Psoas muscle (tissue), 8 donors: ENCODE measurements at places on chromosomes 6 and 20. TPM values are rescaled to one million over a fixed set of nuclear protein-coding genes. Genes with fewer than 3 reads are reported as not detected.

DNA sequence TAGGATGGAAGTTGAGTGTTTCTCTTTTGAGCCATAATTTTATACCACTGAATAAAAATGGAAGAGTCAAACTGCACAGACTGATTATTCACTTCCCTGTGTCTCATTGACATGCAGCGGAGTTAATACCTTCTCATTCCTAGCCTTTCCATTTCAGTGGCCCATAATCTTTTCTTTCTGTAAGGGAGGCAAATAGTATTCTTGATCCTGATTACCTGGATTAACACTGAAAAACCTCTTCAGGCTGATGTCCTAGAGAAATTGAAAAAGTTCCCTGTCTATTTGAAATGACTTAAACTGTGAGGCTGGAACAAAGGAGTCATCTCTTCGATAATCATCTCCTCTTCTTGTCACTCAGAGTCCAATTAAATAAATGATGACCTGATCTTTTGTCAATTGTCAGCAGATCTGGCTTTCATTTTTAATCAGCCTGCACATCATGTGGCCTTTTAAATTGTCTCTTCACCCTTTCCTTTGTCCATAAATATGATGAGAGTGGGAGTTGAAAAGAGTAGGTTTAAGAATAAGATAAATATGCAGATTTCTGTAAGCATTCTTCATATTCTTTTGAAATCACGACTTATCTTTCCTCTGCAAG lies 713.0 kb downstream of the EPM2A start:
- no peaks in the 10 kb centered on the region for H3K27me3 ChIP-seq
- peaks cover 9% of the 10 kb centered on the region for H3K4me1 ChIP-seq
- H3K36me3 ChIP-seq = no peaks in the 10 kb centered on the region
- H3K27ac ChIP-seq = no peak overlapping the region
- no peak for DNase-seq

GRCh38 chr20:58546756-58547622 lies 31.8 kb upstream of the APCDD1L start:
- H3K27ac ChIP-seq = no peak overlapping the region
- H3K36me3 ChIP-seq = no peaks in the 10 kb centered on the region
- no peaks in the 10 kb centered on the region for H3K4me1 ChIP-seq
- no peak overlapping the region for H3K4me3 ChIP-seq
- H3K27me3 ChIP-seq = peaks cover 6% of the 10 kb centered on the region

- peak overlapping the region; percentile 8 for H3K4me3 ChIP-seq
- no peak for DNase-seq
- H3K36me3 ChIP-seq = no peaks in the 10 kb centered on the region
- no peaks in the 10 kb centered on the region for H3K27me3 ChIP-seq
Measured at GRCh38 chr6:16754274-16754673, 7.0 kb downstream of the ATXN1 start.

- H3K36me3 ChIP-seq = no peaks in the 10 kb centered on the region
- no peaks in the 10 kb centered on the region for H3K4me1 ChIP-seq
- no peak overlapping the region for H3K4me3 ChIP-seq
- H3K27ac ChIP-seq = no peak overlapping the region
Measured at GRCh38 chr6:155398701-155399061, 57.0 kb downstream of the NOX3 start.

DNA sequence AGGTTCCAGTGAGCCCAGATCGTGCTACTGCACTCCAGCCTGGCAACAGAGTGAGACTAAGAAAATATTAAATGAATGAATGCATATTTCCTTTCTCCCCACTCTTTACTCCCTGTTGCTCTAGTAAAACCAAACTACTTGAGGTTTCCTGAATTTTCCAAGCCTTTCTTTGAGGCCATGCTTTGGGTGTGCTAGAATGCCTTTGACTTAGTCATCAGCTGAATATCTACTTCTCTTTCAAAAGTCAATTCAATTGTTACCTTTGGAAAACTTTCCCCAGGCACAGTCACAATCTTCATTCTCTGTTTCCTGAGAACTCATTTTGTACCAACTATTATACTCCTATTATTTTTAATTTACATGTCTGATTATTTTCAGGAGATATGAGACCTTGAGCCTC lies 27.5 kb upstream of the CEP85L start:
- H3K4me1 ChIP-seq = peaks cover 11% of the 10 kb centered on the region
- no peaks in the 10 kb centered on the region for H3K27me3 ChIP-seq
- no peaks in the 10 kb centered on the region for H3K36me3 ChIP-seq
- DNase-seq = no peak
- H3K4me3 ChIP-seq = no peak overlapping the region

Gene RGS17
- total RNA-seq = 0.26 TPM

Gene WFDC5
- total RNA-seq = not detected

DNA sequence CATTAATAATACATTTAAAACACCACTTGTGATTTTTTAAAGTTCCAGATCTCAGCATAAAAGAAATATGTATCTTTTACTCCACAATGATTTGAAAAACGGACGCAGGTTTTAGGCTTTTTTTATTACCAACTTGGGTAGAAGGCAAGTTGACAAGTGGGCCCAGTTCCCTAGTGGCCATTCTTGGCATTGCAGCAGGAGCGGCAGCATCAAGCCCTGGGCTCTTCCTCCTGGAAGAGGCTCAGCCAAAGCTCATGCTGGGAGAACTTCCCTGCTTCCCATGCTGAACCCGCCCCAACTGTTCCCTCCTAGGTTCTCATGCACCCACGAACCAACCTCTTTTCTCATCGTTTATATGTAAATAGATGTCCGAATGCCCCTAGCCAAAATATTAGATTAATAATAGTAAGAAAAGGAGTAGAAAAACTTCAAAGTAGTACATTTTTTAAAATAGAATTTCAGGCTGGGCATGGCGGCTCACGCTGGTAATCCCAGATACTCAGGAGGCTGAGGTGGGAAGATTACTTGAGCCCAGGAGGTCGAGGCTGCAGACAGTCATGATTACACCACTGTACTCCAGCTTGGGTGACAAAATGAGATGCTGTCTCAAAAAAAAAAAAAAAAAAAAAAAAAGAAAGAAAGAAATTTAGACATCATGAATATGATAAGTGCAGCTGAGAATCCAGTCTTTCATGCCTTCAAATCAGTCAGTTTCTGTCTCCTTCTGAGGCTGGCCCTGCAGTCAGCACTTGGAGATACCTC lies 18.2 kb upstream of the MYB start:
- H3K36me3 ChIP-seq = no peaks in the 10 kb centered on the region
- no peak for DNase-seq
- H3K4me1 ChIP-seq = no peaks in the 10 kb centered on the region
- H3K4me3 ChIP-seq = no peak overlapping the region
- no peak overlapping the region for H3K27ac ChIP-seq

DNA sequence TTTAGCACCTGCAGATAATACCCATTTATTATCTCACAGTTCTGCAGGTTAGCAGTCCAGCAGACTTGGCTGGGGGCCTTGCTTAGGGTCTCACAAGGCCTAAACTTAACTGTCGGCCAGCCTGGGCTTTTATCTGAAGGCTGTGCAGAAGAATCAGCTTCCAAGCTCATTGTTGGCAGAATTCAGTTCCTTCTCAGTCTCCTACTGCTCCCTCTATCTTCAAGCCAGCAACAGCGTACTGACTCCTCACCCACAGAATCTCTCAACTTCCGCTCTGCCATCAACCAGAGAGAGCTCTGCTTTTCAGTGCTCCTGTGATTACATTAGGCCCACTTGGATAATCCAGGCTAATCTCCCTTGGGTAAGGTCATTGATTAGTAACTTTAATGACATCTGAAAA lies 30.2 kb upstream of the NHSL1 start:
- H3K27ac ChIP-seq = no peak overlapping the region
- DNase-seq = no peak
- no peaks in the 10 kb centered on the region for H3K27me3 ChIP-seq
- no peaks in the 10 kb centered on the region for H3K36me3 ChIP-seq
- H3K4me1 ChIP-seq = no peaks in the 10 kb centered on the region

Gene SNX21
- 24.9 TPM for total RNA-seq

DNA sequence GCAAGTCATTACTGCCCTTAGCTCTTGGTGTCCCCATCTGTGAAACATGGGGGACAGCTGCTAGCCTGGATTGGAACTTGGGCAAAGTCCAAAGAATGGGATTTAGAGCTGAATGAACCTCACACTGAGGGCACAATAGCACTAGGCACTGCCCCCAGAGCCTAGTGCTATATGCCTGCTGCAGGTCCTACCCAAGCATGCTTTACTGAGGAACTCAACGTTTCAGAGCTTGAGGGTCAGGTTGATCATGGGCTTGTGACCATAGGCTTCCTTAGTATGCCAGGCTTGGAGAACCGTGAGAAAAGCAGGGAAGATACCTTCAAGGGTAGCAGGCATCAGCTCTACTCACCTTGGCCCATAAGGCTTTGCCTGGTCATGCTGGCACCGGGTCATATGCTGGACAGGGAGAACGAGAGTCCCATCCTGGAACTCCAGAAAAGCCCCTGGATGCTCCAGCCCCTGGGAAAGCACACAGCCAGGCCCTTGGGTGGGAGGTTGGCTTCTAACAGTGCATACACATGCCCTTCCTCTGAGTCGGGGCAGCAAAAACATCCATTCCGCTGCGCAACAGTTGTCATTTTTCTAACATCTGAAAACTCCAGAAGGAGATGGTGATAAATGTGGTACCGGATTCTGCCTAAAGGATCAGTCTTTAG lies 29.7 kb downstream of the EIF2S2 start:
- H3K4me3 ChIP-seq = no peak overlapping the region
- peak overlapping the region; percentile 67 for H3K27ac ChIP-seq
- H3K27me3 ChIP-seq = no peaks in the 10 kb centered on the region
- no peak for DNase-seq
- peaks cover 19% of the 10 kb centered on the region for H3K4me1 ChIP-seq

- no peaks in the 10 kb centered on the region for H3K36me3 ChIP-seq
- no peak for DNase-seq
Measured at GRCh38 chr20:15220778-15221565, 883.6 kb upstream of the FLRT3 start.

GRCh38 chr20:61841966-61842365 lies 223.7 kb downstream of the TAF4 start:
- peak; percentile 12 for DNase-seq
- no peaks in the 10 kb centered on the region for H3K27me3 ChIP-seq
- no peak overlapping the region for H3K4me3 ChIP-seq
- no peaks in the 10 kb centered on the region for H3K36me3 ChIP-seq
- no peaks in the 10 kb centered on the region for H3K4me1 ChIP-seq
- H3K27ac ChIP-seq = no peak overlapping the region

DNA sequence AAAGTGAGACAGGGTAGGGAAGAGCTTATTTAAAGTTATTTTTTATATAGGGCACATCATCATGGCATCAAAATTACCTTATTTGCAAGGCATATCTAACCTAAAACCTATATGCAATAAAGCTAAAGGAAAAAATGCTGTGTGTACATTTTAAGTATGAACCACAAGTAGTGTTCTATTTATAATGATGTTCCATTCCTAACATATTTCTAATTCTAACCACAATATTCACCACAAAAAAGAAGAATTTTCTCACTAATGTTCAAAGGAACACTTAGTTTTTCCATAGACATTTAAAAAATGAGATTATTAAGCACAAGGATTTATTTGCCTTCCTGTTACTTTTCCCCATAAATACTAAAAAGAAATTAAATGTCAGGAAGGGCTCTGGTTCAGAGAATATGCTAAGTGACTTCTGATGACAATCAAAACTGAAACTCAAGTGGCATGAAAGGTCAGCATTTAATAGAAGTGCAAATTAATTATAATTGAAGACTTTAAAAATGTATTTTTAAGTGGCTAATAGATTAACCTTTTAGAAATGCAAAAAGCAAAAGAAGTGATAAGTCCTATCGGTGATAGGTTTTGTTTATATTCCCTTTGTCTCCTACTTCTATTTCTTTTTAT lies 25.1 kb downstream of the GPR63 start:
- no peaks in the 10 kb centered on the region for H3K27me3 ChIP-seq
- no peak for DNase-seq
- no peaks in the 10 kb centered on the region for H3K4me1 ChIP-seq
- no peaks in the 10 kb centered on the region for H3K36me3 ChIP-seq
- no peak overlapping the region for H3K4me3 ChIP-seq
- H3K27ac ChIP-seq = no peak overlapping the region
